CD8-positive, alpha-beta memory T cell (primary cell): ENCODE measurements at places on chromosomes 16 and 17. TPM values are rescaled to one million over a fixed set of nuclear protein-coding genes. Genes with fewer than 3 reads are reported as not detected.

DNA sequence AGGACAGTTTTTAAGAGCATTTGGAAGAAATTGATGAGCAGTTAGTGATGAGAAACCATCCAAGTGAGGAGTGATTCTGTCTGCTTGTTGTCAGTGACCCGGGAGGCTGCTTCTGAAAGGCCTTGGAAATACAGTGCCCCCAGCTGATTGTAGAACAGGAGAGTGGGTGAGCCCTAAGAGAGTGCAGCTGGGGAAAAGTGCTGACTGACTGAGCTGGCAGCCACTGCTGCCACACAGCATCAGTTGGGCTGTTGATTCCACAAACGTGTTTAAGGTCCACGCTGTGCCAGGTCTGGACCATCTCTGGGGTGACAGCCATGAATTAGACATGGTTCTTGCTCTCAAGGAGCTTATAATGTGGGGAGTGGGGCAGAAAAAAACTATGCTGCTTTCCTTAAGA is 18.9 kb downstream of the NUP93 start:
- DNase-seq: no peak

Gene CRISPLD2
- total RNA-seq: not detected

DNA sequence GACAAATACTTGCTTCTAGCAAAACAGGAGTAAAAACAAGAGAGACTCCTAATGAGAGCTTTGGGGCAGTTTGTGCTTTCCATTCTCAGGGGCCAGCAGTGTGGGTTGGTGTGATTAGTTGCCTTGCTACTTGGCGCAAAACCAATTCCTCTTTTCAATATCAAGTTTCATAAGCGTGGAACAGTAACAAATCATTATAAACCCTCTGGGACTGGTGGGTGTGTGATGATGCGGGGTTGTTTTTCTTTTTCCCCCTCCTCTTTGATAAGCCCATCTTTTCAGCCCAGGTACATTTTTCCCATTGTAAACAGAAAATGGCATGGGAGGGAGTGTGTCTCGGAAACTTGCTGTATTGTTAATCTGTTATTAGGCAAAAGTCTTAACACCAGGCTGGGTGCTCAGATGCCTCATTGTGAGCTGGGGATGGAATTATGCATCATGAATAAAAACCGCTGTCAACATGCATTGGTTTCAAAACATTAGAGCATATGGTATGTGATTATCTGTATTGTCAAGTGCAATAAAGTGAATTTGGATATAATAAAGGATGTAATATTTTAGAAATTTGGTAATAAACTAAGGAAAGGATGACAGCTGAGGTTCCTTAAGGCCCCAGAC is 166.4 kb downstream of the CCDC182 start:
- DNase-seq: no peak

DNA sequence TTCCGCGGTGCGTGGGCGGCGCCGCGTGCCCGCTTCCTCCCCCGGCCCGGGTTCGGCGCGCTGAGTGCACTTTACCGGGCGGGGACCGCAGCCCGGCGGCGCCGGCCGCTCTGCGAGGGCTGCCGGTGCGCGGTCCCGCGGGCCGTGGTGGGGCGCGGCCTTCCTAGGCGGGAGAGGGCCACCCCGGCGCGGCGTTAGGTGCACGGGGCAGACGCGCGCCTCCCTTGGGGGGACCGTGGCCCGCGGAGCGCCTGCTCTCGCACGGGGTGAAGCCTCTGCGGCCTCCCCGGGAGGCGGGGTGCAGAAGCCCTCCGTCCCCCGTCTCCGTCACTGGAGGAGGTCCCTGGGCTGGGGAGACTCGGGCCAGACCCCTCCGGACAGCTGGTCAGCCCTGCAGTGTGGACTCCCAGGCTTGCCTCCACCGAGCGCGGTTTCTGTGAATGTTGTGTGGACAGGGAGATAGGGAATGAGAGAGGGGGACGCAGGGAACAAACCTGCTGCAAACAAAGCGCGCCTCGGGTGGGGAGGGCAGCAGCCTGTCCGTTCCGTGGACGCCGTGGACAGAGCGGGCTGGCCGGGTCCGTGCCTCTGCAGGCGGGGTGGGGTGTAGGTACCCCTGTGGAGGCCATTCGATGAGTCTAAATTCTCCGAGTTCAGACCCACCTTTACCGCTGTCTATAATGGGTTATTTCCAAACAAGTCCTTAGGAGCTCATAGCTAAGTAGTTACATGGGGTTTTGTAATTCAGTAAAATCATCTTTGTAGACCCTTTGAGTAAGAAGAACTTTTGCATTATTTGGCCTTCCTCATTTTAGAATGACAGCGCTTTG is 721 bp downstream of the TBCD start:
- DNase-seq: no peak

GRCh38 chr16:69116256-69116875 is 10.9 kb downstream of the HAS3 start:
- DNase-seq: no peak

- DNase-seq: peak; percentile 16
Observed at GRCh38 chr17:8162997-8163977, 539 bp upstream of the VAMP2 start.

GRCh38 chr17:13576661-13577526 is 24.8 kb downstream of the HS3ST3A1 start:
- DNase-seq: no peak

DNA sequence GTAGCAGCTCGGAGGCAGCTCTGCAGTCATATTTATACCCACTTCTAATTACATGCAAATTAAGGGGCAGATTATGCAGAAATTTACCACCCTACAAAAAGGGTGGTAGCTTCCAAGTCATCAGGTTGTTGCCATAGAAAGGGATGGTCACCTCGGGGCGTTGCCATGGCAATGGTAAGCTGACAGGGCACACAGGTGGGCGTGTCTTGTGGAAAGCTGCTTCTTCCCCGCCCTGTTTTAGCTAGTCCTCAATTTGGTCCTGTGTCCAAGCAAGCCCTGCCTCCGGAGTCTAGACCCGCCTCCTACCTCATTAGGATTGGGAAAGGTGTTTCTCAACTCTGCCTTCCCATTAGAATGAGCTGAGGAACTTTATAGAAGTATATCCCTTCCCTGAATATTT is 98.7 kb downstream of the HS3ST2 start:
- DNase-seq: no peak

Gene APOH
- not detected for total RNA-seq

DNA sequence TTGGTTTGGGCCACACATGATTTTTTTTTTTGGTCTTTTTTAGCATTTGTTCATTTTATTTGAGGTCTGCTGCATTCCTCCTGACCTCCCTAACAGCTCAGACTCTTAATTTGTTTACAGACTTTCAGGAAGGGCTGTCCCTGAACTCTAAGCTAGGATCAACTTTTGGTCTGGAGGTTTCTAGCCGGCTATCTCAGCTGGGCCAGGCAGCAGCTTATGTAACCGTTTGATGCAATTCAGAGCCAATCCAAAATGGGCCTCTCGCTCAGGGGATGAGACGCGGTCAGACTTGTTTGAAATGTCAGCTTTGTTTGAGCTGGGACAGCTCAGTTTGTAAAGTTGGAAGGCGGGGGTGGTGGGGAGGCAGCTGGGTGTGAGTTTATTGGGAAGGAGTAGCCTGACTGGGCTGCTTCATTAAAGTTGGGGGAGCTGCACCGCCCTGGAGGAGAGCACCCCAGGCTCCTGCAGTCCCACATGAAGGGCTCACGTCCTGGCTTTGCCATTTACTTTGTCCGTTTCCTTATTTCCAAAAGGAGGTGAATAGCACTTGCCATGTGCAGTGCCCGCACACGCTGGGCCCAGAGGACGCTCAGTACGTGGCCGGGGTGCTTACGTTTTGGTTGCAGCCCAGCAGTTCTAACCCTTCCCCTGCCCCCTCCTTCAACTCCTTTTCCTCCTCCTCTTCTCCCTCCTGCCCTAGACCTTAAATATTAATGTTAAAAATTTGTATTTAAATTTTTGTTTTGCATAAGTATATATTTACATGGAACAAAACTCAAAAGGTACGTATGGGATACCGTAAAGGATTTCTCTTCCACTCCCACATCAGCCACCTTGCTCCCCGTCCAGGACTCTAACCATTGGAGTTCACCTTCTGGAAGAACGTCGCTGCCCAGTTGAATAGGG is 121.2 kb downstream of the SNX29 start:
- no peak for DNase-seq

DNA sequence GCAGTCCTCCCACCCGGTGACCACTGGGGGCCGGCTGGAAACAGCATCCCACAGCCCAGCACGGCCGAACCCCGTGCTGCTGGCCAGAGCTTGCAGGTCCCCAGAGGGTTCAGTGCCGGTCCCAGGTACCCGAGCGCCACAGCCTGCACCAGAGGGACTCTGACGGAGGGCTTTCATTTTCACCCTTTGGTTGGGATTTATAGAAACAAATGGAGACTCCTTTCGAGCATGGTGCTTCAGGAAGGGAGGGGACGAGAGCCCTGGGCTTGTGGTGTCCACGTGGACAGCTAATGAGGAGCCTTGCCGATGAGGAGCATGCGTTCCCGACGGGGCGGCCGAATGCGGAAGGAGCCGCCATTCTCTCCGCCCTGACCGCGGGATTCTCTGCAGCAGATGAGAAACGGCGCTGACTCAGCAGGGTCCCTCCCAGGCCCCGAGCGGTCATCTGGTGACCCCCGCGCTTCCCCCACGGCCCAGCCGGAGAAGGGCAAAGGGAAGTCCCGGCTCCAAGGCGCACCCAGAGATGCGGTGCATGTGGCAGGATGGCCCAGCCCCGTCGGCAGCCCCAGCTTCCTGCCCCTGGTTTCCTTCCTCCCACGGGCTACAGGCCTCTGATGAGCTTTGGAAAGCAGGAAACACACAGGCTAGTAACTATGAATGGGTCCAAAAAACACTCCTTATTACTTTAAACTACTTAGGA is 9.8 kb downstream of the SLC38A10 start:
- peak; percentile 33 for DNase-seq

Gene SCPEP1
- 27.4 TPM for total RNA-seq

Gene CCDC200
- total RNA-seq: 0.33 TPM

DNA sequence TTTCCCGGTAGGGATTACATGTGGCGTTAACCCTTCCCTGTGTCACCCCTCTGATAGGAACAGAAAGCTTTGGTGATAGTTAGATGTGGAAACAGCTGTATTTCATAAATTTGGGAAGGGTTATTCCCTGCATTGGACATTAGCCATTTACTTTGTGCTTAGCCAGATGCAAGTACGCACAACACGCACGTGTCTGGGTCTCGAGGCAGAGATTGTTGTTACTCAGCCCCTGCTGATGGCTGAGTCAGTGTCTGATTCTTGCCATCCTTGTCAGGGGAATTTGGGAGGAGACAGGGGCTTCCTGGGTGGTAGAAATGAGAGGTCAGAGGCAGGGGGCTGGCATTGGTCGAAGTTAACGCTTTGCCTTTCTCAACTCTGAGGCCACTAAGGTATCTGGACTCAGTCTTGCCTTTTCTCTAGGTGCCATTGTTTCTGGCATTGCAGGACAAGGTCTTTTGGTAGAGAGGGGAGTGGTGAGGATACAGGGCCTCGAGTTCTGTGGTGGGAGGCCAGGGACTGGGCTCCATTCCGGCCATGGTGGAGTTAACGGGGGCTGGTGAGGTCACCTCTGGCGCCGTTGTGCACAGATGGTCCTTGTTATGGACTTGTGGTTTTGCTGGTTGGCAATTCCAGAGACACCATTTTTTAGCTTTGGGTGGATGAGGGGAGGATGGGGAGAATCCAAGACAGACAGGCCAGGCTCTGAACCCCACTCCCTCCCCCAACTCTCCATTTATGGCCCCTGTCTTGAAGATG is 8.2 kb downstream of the MMP2 start:
- no peak for DNase-seq

GRCh38 chr17:56629531-56630075 is 36.1 kb downstream of the NOG start:
- DNase-seq: no peak

DNA sequence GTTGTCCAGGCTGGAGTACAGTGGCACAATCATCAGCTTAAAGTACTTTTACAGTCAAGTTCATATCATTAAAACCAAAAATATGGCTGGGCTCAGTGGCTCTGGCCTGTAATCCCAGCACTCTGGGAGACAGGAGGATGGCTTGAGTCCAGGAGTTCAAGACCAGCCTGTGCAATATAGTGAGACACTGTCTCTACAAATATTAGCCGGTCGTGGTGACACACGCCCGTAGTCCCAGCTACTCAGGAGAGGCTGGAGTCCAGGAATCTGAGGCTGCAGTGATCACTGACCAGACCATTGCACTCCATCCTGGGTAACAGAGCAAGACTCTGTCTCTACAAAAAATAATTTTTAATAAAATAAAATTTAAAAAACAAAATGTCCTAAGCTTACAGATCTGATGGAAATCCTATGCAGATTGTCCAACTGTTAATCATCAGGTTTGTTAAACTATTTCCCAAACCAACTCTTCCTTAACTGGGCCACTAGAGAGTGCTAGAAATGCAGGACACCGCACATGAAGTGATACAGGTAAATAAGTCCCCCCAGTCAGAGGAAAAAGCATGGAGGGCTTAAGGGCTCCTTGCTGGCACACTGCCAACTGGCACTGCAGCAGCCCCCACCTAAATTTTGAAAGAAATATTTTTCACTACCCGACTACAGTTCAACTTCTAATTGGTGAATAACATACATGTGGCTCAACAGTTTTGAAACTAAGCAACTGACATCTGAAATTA is 2.8 kb downstream of the USP22 start:
- DNase-seq: peak; percentile 44

Gene TNS4
- total RNA-seq: 3.1 TPM

Gene VASN
- total RNA-seq: not detected
